ENCODE measurements at places on chromosomes 1 and 21.

DNA sequence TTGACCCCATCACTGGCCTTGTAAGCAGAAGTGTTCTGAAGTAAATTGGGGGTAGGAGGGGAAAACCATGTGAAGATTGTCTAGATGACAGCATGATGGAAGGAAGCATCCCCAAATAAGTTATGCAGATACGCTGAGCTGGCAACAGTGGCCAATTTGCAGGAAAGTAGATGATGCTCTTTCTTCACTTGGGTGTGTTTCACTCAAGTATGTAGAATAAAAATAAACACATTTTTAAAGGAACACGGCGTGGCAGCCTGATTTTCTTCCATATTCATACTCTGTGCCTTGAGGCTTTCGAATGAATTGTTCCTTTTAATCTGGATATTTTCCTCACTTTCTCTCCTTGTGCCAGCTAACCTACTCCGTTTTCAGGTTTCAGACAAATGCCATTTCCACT lies 295.5 kb upstream of the DPYD start:
- no peak for DNase-seq

GRCh38 chr1:175742790-175743459 lies 470 bp downstream of the TNR start:
- DNase-seq: peak; percentile 50

GRCh38 chr1:96756789-96757188 lies 35.2 kb downstream of the PTBP2 start:
- no peak for DNase-seq

GRCh38 chr1:173853074-173853473 lies 14.7 kb downstream of the GAS5 start:
- DNase-seq: no peak

DNA sequence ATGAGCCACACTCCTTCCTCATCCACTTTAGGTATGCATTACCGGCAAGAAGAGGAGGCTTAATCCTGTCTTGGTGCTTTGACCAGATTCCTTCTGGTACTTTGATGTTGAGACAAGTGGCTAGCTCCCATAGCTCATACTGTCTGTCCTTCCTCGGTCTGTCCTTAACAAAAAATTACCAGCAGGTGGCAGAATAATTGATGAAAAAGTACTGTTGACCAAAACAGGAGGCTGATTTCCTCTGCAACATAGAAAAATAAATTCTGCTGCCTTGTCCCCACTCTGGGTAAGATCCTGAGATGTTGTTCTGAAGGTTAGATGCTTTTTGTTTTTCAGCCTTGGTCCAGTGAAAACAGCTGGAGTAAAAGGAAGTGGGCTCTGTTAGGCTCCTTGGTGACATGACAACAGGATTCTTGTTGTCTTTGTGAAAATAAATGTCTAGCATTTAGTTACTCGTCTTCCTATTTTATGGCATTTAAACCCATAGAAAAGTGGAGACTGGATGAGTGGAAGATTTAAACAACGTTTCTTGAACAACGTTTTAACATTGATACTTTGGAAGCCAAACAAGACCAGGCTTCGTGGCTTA lies 11.2 kb upstream of the HJV start:
- peak; percentile 63 for DNase-seq

GRCh38 chr1:216325336-216325735 lies 97.9 kb downstream of the USH2A start:
- DNase-seq: no peak

Data from Kasumi-1 (cell line).